Spinal cord (tissue), 10 donors: ENCODE measurements at places on chromosomes 2 and 18. TPM values are rescaled to one million over a fixed set of nuclear protein-coding genes. Genes with fewer than 3 reads are reported as not detected.

The AKAIN1 gene
- 1.9 TPM for total RNA-seq

The THUMPD2 gene
- 16.8 TPM for total RNA-seq

The MEP1B gene
- total RNA-seq = 0.20 TPM

The CDKL4 gene
- total RNA-seq = 9.1 TPM

The MFSD2B gene
- 1.2 TPM for total RNA-seq

The CFAP210 gene
- total RNA-seq = 3.0 TPM

The GKN1 gene
- not detected for total RNA-seq

The NCKAP5 gene
- 8.9 TPM for total RNA-seq

The EML6 gene
- 6.9 TPM for total RNA-seq

The RAB6C gene
- total RNA-seq = 0.44 TPM

The ANKRD30BL gene
- total RNA-seq = 15.3 TPM

The C1D gene
- total RNA-seq = 36.2 TPM

The ADD2 gene
- total RNA-seq = 122 TPM

The DPYSL5 gene
- total RNA-seq = 56.5 TPM

The TMBIM1 gene
- total RNA-seq = 49.9 TPM

The IGFBP5 gene
- total RNA-seq = 292 TPM

The REG1A gene
- not detected for total RNA-seq

The OTX1 gene
- total RNA-seq = 0.44 TPM

The ASPRV1 gene
- total RNA-seq = 4.9 TPM

The SLC9A2 gene
- 1.0 TPM for total RNA-seq

The EPAS1 gene
- total RNA-seq = 29.2 TPM

The DAW1 gene
- total RNA-seq = 16.6 TPM

The DARS1 gene
- 93.7 TPM for total RNA-seq

The ATRAID gene
- total RNA-seq = 198 TPM

The CHPF gene
- total RNA-seq = 61.2 TPM

The LDLRAD4 gene
- 67.7 TPM for total RNA-seq

The ZBTB7C gene
- 7.6 TPM for total RNA-seq

The UBE2F gene
- total RNA-seq = 56.0 TPM

The THSD7B gene
- total RNA-seq = 10.8 TPM

The POU3F3 gene
- 20.5 TPM for total RNA-seq

The CCNYL1 gene
- total RNA-seq = 19.0 TPM
